Stimulated activated CD4-positive, alpha-beta T cell treated with anti-CD3 and anti-CD28 coated beads, Interleukin-4, amount 100 ng/mL, for 48 hours (primary cell): ENCODE measurements at places on chromosomes 7 and 10.

DNA sequence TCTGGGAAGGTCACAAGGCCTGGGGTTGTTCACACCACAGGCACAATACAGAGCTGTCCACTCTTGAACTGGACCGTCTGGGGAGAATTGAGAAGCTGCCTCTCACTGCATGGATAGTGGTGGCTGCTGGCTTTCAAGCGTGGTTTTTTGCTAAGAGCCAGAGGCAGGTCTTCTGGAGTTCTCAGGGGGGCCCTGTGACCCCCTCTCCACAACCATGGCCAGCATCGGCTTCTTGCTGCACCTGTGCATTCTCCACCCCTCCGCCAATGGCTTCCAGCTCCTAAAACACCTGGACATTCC lies 140.3 kb downstream of the ADCY1 start:
- DNase-seq, result no peak

- no peak for DNase-seq
Observed at GRCh38 chr7:130639388-130639787, 29.2 kb downstream of the COPG2 start.

- no peak for DNase-seq
Observed at GRCh38 chr10:79053081-79053434, 15.7 kb upstream of the ZMIZ1 start.

- no peak for DNase-seq
Observed at GRCh38 chr7:124497176-124497575, 268.4 kb downstream of the GPR37 start.

DNA sequence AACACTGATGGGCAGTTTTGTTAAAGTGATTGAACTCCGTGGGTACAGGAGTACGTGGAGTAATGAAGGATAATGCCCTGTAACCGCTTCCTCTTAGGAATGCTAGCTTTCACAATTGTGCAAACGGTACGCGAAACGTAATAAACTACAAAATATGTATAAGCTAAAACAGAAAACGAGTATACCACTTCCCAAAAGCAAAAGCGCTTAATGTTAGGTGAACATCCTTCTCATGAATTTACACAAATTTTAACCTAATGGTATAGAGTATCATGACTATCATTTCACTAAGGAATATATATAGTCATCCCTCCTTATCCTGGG lies 395 bp upstream of the ZNF25 start:
- DNase-seq, result no peak

GRCh38 chr7:155660059-155660757 lies 15.7 kb downstream of the RBM33 start:
- no peak for DNase-seq

DNA sequence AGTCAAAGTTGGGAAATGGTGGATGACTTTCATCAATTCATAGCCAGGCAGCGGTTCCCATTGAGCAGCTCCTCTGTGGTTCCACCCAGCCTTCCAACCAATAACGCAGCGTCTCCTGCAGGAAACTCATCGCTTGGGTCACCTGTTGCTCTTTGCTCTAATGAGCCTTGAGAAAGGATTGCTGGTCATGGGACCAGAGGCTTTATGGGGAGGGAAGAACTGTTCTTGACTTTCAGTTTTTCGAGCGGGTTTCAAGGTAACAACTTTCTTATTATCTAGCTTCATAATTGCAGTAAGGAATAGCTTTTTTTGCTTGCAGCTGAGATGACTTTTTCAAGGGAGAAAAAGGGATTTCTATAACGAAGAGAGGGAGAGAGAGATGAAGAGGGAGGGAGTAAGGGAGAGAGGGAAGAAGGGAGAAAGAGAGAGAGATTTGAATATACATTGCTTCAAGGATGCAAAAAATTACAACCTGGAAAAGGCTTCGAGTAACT lies 405 bp upstream of the ENTPD1 start:
- DNase-seq, result no peak

DNA sequence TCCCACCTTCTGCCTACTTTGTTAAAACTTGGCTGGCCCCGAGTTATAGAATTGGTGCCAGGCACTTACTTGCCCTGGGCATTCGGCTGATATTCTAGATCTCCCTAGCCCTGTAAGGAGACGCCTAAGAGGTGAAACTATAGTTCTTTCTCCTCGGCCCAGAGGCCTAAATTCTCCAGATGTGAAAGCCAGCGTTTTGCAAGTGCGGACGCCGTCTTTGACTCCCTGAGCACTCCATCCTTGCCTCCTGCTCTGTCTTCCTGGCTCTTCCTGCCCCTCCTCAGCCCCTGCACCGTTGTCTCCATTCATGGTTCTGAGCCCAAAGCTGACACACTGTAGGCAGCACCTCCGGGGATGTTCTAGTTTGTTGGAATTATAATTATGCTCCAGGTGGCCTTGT lies 11.2 kb downstream of the SMKR1 start:
- DNase-seq, result no peak

DNA sequence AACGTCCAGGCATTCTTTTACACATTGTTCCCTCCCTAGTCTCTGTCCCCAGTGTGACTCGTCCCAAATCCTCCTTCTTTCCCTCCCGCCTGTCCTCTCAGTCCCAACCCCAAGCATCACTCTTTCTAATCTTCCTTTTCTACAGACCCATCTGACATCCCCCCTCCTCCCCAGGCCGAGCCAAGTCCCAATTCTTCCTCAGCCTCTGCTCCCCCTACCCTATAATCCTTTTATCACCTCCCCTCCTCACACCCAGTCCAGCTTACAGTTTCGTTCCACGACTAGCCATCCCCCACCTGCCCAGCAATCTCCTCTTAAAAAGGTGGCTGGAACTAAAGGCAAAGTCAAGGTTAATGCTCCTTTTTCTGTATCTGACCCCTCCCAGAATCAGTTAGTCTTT lies 95.1 kb downstream of the MACC1 start:
- no peak for DNase-seq

DNA sequence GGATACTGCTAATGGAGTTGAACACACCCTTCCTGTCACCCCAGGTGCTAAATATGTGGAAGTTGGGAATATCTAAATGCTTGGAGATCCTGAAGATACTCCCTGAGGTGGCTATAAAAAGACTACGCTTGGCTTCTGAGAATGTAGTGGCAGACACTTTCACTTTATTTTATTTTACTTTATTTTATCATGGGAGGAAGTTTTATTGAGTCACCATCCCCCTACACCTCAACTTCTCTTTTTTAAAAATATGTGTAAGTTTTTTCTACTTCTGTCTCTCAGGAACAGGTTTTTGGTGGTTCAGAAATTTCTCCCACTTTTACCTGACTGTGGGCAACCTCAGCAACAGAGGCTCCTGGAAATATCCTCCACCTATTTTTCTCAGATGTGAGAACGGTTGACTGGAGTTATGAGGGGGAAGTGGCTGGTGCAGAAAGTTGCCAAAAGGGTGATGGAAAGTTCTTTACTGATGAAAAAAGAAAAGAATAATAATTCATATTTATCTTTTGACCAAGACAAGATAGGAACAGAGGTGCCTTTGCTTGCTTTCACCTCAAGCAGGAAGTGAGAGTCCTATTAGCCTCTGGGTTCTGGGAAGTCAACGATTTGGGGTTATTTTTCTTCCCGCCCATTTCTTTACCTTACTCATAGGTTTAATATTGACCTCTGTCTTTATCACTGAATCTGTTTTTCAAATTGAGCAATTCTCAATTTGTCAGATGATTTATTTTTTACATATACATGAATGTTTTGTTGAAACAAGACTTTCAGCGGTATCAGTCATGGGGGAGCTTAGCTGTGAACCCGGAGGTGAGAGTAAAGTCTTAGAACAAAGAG lies 103.6 kb downstream of the AHR start:
- no peak for DNase-seq

DNA sequence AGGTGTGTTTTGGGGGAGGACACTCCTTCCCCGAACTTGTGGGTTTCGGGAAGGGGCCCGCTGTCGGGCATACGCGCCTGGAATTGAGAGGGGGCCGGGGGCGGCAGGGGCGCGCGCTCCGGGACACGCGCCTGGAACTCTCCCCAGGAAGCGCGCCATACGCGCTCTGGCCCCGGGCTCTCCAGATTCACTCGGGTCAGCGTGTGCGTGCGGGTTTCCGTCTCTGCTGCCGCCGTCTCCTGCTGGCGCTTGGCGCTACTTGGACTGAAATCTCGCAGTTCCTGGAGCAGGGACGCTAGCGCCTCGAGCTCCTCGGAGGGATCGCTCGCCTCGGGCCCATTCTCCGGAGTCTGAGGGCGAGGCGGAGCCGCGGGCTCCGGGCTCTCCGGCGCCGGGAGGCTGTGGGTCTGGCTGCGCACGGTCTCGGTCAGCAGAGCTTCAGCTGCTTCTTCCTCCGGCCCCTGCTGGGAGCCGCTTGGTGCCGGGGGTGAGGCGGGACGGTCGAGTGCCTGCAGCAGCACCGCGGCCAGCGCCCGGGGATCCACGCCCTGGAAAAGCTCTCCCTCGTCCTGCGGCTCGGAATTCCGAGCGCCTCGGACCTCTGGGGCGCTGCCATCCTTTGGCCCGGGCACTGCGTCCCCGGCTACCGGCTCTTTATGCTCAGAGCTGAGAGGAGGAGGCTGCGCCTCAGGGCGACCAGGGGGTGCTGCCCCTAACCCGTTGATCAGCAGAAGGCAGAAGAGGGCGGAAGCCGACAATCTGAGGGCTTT lies 1.1 kb downstream of the VGF start:
- no peak for DNase-seq

GRCh38 chr10:2981361-2981801 lies 86.0 kb upstream of the PFKP start:
- DNase-seq, result no peak

- DNase-seq, result no peak
Observed at GRCh38 chr7:88539518-88539917, 220.0 kb upstream of the ZNF804B start.

DNA sequence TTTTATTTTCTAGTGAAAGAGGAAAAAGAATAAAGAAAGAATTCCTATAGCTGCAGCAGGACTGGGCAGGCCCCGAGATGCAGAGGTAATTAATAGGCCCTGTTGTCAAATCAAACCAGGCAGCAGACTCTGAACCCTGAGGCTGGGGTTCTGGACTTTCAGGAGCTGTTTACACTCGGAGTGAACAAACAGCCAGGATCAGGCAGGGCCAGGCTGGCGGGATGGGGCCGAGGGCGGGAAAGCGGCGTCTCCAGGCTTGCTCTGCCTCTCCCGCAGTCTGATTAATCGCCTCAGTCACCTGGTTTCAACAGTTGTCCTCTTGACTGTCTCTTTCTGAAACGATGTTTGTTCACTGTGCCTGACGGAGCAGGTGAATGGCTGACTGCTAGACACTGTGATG lies 675.4 kb upstream of the FOXK1 start:
- DNase-seq, result no peak

- DNase-seq, result no peak
Observed at GRCh38 chr7:28920424-28920823, 37.7 kb downstream of the TRIL start.

GRCh38 chr10:19767876-19768275 lies 48.4 kb upstream of the PLXDC2 start:
- no peak for DNase-seq

- no peak for DNase-seq
Observed at GRCh38 chr7:155009570-155010157, 6.7 kb upstream of the PAXIP1 start.

DNA sequence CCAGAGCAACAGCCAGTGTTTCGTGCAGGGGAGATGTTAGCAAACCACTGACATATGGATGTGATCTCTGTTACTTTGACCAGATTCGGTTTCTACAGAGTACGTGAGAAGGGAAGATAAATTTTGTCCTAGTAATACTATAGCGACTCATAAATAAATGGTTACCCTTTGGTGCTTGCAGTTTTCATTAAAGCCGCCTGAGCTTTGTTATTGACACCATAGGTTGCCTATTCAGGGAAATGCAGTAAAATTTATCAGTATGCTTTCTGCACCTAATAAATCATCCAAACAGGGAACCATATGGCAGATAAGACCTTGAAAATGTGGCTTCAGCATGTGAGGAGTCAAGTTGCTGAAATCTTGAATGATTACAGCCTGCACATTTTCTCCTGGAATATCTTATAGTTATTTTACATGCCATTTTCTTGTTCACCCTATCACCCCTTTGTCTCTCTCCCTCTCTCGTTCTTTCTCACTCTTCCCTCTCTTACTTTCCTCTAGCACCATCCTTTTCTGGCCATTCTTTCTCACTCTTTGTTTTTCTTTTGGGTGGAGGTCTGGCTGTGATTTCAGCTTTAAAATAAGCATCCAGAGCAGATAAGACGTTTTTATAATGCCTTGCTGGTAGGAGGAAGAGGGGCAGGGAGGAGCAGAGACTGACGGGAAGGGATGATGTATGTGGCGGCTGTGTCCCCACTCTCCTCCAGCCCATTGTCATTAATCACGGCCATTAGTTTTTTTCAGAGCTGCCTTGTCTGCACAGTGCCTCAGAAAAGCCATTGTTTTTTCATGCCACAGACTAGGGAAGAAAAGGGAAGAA lies 182.5 kb downstream of the LRMDA start:
- DNase-seq, result no peak

DNA sequence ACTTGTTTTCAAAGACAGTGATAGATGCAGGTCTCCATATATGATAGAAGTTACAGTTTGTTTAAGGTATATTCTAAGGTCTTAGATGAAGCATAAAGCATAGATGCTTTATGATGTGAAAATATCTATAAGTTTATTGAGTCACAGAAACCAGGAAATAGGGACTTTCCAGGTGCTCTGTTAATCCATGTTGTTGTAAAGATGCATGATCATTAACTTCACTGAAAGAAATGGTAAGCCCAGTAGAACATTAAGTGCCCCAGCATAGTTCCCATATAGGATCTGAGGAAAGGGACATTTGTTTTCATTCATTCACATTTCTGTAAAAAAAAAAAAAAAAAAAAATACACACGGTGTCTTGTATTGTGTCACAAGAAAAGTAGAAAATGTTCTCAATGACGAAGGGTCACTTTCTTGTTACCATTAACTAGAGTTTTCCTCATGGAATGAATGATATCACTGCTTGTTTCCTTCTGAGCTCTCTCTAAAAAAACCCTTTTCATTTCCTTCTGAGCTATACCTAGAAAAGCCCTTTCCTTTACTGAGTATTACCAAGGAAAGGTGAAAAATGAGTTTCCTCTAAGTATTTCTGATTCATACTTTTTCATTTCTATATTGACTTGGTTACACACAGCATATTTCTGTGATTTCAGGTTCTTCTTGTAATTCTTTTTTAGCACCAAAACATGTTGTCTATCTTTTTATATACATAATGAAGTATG lies 105.2 kb downstream of the MACC1 start:
- DNase-seq, result no peak

- DNase-seq, result no peak
Observed at GRCh38 chr7:28182071-28182471, 1.5 kb upstream of the JAZF1 start.

- no peak for DNase-seq
Observed at GRCh38 chr7:113804475-113805095, 114.2 kb downstream of the PPP1R3A start.
